ENCODE measurements at places on chromosomes 16 and 17. TPM values are rescaled to one million over a fixed set of nuclear protein-coding genes. Genes with fewer than 3 reads are reported as not detected.
A peak's percentile ranks its signal among the peaks of the same experiment; 100 is the strongest.

- no peak for DNase-seq
Observed at GRCh38 chr16:6104428-6104827, 1006.8 kb upstream of the EEF2KMT start.

GRCh38 chr16:50326835-50327465 is 41.8 kb downstream of the BRD7 start:
- peak; percentile 28 for DNase-seq

Gene PARD6A
- total RNA-seq: 11.6 TPM

Gene SHCBP1
- 2.0 TPM for total RNA-seq

- DNase-seq: no peak
Observed at GRCh38 chr17:70041540-70041939, 33.5 kb upstream of the KCNJ16 start.
